ENCODE measurements at places on chromosomes 11 and 22.

GRCh38 chr22:20531404-20532201, 24.2 kb downstream of the MED15 start:
- no peak for DNase-seq

GRCh38 chr11:15816260-15816871, 540.0 kb downstream of the SOX6 start:
- DNase-seq: no peak

DNA sequence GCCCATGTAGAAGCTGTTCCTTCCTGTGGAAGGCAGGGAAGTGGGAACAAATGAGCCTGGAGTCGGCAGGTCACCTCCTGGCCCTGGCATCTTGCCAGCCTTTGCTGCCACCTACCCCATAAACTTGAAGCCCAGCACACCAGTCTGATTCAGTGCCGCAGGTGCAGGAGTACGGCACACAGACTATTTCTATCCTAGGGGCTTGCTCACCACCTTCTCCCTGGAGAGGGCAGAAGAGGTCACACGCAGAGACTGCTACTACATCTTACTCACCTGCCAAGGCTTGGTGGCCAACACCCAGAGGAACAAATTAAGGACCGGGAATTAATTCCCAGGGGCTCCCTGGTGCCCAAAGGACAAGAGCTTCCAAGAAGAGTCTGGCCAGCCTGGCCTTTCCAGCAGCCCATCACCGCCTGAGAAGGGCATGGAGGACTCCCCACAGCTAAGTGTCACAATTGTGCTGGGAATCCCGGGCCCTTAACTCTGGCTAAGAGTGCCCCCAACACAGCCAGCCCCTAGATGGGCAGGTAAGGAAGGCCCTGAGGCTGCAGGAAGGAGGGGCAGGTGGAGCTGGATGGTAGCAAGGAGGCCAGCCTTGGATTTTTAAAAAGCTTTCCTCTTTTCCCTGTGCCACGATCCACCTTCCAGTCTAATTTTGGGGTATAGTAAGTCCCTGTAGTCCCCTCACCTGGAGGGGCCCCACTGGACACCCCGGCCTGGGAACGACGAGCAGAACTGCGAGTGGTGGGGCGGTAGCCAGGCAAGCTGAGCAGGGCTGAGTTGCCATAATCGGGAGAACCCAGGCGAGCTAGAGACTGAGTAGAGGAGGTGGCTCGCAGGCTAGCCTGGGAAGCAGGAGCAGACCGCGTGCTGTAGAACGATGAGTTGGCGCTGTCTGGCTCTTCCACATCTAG, 6.9 kb downstream of the IL18BP start:
- no peak for DNase-seq

DNA sequence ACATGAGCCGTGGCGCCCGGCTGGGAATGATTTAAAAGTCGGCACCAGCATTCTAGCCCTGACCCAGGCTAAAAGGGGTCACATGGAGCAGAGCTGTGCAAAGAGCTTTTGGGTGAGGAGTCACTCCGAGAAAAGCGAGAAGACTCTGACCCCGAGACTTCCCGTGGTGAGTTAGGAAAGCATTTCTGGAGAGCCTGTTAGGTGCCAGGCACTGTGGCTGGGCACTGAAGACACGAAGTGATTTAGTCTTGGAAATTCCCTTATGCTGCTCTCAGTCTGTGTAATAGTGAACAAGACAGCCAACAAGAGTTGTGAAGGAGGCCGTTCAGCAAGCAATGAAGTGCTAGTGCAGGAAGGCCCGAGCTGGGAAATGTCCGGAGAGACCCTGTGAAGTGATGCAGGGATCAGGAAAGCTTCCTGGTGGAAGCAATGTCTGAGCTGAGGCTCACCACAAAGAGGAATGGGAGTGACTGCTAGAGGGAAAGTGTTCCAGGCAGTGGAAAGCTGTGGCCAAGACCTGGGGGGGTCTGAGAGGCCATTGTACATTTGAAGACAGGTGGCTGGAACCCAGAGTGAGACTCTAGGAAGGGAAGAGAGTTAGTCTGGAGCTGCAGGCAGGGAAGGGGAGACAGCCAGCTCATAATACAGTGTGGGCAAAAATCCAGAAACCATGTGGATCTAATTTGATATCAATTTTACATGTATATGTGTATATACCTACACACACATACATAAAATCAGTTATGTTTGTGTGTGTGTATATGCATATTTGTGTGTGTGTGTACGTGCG, 31.6 kb downstream of the MARK2 start:
- DNase-seq: no peak

- DNase-seq: no peak
Observed at GRCh38 chr11:11580012-11580411, 41.8 kb downstream of the GALNT18 start.

DNA sequence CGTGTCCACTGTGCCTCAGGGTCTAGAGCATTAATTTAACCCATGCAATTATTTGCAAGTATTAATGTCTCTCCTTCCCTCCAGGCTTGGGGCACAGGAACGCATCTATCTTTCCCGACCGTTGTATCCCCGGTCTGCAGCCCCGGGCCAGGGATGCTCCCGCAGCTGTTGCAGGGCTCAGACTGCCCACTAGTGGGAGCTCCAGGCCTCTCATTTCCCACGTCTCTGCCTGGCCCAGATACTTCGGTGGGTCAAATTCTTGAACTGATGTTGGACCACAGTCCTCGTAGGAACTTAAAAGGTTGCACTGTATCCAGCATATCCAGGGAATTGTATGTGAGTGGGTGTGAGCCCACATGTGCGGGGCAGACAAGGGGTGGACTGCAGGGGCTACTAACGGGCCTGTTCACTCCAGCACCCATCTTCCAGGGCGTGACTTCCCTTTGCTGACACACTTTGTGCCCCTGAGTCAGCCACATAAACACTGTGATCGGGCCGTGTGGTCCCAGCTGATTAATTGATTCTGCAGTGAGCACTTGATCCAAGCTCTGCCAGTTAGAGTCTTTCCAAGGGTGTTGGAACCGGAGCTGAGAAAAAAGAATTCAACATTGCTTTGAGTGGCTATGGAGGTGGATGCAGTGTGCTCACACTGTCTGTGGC, 451.3 kb downstream of the TBC1D22A start:
- DNase-seq: peak; percentile 9

DNA sequence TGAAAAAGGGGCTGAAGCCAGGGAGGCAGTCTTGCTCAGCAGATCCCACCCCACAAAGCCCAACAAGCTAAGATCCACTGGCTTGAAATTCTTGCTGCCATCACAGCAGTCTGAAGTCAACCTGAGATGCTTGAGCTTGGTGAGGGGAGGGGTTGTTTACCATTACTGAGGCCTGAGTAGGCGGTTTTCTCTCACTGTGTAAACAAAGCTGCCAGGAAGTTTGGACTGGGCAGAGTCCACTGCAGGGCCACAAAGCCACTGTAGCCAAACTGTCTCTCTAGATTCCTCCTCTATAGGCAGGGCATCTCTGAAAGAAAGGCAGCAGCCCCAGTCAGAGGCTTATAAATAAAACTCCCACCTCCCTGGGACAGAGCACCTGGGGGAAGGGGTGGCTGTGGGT, 746.1 kb upstream of the LRRC4C start:
- DNase-seq: no peak

DNA sequence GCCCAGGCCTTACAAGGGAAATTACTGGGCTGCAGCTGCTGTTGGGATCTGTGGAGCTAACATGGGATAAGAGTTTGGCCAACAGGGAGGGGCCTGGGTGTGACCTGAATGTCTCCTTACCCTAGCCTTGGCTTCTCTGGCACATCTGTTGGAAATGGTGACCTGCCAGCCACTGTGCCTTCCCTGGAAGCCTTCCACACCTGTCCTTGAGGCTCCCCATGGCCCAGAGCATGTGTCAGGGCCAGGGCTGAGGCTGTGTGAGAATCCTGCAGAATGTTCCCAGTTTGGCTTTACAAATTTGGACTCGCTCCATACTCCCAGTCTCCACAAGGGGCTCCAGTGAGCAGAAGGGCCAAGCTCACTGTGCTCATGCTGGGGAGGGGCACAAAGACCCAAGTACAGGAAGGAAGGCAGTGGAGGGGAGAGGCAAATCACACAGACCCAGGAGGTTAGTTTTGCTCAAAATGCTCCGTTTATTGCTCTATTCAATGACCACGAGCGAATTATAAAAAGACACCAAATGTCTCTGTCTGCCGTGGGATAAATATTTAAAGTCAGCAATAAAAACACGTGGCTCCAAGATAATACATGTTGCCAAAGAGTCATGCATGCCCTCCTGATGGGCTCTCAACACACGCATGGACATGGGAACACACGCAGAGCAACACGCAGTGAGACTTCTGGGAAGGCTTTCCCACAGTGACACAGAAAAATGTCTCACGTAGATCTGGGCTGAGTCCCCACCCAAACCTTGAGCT, 1.7 kb upstream of the IGSF22 start:
- DNase-seq: no peak

GRCh38 chr11:12246989-12247388, 130.4 kb upstream of the PARVA start:
- no peak for DNase-seq

DNA sequence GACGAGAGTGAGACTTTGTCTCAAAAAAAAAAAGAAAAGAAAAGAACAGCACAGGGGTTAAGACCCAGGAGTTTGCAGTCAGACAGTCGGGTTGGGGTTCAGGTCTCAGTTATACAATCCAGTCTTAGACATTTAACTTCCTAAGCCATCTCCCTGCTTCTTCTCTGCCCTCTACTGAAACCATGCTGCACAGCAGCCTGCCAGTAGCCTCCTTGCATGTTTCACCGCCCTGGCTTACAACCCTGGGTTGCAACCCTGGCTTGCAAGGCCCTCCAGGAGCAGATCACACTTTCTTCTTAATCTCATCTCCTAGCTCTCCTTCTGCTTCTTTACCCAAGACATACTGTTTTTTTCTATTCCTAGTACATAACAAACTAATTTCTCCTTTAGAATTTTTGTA, 5.9 kb upstream of the B3GAT3 start:
- no peak for DNase-seq

- DNase-seq: no peak
Observed at GRCh38 chr11:109374032-109374431, 48.0 kb upstream of the C11orf87 start.

- DNase-seq: no peak
Observed at GRCh38 chr11:95926726-95927125, 2.8 kb upstream of the MTMR2 start.

GRCh38 chr22:38957046-38957770, at the start of gene APOBEC3A:
APOBEC3A (plus strand) TSS chr22:38957609; CDS start chr22:38957692, 83 bp downstream.
- no peak for DNase-seq

GRCh38 chr11:29351301-29351873, 665.4 kb downstream of the KCNA4 start:
- DNase-seq: no peak

GRCh38 chr11:70952191-70952590, 300.2 kb downstream of the SHANK2 start:
- DNase-seq: no peak

GRCh38 chr11:74506823-74507222, 13.3 kb upstream of the LIPT2 start:
- DNase-seq: no peak

DNA sequence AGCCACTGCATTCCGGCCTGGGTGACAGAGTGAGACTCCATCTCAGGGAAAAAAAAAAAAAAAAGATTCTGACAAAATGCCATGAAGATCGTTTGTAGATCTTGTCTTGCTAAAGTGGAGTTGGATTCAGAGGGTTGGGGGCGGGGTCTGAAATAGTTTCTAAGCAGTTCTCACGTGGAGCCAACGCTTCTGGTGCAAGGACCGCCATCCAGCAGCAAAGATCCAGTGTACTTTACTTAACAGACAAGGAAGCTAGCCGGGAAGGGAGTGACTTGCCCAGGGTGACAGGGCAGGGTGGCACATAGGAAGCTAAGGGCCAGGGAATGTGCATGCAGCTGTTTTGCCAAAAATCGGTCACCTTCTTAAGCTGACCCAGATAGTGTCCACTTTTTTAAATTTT, 27.4 kb downstream of the APOL1 start:
- DNase-seq: no peak

DNA sequence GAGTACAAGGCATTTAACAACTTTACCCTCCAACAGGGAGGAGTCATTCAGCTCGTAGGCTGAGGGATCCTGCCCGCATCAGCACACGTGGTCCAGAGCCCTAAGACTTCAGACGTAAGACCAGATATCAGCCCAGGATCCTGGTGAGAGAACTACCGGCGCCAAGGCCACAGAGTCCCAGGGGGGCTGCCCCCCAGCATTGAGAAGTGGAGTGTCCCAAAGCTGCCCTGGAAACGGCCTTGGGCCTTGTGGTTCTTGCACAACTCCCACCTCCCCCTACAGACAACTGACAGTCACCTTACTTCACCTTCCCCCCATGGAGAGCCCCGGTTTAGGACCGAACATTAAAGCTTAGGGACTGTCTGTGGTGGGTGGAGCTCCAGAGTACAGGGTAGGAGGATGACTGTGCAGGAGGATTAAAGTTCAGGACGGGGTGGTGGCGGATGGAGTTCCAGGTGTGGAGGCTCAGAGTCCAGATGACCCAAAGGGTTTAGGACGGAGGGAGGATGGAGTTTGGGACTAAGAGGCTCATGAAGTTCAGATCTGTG, 1.0 kb downstream of the C11orf91 start:
- DNase-seq: no peak

DNA sequence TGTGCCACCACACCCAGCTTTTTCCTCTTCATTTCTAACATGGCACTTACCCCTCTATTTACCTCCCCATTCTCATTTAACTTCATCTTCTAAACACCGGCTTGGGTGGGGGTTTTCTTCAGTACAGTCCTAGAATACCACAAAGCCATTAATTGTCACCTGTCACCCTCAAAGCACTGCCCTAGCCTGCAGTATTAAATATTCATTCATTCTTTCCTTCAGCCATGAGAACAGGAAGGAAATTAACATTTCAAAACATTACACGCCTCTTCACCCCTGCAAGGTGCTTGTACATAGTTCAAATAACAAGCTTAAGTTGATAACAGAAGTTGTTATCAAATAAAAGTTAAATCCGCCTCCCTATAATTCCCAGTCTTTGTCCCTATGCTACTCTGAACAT, 10.7 kb upstream of the VPS37C start:
- DNase-seq: no peak

GRCh38 chr11:92141159-92141558, 83.5 kb upstream of the FAT3 start:
- no peak for DNase-seq

GRCh38 chr11:115462004-115462541, 42.1 kb downstream of the CADM1 start:
- no peak for DNase-seq

Measured in T-cell (primary cell).